ENCODE measurements at places on chromosomes 2 and 18.
A peak's percentile ranks its signal among the peaks of the same experiment; 100 is the strongest.

DNA sequence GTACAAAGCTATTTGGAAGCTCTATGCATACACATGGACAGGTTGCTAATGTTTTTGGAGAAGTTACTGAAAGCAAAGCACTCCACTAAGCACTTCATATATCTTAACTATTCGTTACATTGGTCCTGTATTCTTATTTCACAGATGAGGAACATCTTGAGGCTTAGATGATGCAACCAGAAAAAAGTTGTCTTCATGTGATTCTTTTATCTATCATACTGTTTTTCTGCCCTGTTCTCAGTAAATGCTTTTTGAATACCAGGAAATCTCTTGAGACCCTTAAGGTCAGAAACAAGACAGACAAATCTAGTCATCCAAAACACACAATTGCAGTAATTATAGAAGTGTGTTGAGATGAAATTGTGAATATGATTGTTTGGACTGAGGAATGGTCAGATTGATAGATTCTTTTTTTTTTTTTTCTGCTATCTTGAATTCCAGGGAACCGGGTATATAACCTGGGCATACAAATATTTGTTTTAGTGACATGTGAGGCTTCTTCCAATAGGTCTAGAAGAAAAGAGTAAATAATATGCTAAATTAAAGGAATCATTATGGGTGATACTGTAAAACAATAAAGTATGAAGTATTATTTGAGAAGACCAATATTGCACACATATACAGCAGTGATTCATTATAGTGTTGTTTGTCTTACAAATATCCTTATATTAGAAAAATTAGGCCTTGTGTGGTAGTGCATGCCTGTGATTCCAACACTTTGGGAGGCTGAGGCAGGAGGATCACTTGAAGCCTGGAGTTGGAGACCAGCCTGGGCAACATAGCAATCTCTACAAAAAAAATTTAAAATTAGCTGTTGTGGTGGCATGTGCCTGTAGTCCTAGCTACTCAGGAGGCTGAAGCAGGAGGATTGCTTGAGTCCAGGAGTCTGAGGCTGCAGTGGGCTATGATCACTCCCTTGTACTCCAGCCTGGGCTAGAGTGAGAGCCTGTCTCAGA lies 33.7 kb downstream of the EHBP1 start:
- DNase-seq: peak; percentile 50

DNA sequence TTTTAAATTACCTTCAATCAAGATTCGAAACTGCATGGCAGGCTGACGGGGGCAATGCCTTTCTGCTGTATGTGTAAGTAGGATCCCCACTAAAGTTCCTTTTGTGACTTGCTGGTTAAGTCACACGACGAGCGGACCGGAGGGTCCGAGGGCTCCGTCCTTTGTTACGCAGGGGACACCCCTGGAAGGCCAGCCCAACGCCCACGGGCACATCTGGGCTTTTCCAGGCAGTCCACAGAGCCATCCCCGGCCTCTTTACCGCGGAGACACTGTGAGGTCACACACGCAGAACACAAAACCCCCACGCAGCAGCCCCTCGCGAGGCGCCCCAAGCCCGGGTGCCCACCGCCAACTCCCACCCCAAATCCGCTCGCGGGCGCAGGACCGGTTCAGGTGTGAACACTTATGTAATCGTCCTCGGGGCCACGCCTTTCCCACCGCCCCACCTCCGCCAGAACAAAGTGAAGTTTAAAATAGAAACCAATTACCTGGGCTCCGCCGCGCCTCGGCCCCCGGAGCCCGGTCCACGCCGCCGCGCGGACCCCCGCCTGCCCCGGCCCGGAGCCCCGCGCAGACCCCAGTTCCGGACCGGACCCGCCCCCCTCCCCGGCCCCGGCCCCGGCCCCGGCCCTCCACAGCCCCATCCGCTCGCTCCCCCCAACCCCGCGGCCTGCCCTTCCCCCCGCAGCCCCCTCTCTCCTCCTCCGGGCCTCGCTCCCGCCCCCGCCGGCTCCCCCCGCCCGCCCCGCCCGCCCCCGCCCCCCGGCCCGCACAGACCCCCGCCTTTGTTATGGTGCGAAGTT lies 4.2 kb downstream of the ZNF516 start:
- DNase-seq: no peak

DNA sequence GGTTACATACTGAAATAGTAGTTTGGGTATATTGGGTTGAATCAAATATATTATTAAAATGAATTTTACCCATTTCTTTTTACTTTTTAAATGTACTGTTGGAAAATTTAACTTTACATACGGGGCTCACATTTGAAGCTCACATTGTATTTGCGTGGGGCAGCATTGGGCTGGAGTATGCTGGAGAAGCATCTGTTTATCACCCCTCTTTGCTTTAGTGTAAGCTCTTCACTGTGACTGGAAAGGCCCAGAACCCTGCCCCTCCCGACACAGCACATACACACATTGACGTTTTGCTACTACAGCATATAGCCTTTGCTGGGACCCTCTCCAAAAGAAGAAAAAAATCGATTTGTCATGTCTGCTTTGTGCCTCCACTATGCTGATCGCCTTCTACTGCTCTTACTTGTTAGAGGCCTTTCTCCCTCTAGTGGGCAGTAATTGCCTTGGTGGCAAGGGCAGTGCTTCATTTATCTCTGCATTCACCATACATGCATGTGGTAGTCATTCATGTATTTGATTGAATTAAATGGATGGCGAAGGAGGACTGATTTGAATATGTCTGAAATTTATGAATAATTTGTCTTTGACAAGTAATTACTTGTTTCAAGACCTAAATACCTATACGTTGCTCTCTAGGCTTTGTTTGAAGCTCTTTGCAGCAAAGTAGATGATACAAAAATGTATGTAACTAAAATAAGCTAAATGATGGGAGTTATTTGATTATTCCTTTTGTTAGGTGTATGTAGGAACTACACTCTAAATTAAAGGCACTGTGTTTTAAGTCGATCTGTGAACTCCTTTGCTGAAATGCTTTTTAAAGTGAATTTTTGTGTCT lies 37.4 kb downstream of the VAPA start:
- peak; percentile 65 for DNase-seq

DNA sequence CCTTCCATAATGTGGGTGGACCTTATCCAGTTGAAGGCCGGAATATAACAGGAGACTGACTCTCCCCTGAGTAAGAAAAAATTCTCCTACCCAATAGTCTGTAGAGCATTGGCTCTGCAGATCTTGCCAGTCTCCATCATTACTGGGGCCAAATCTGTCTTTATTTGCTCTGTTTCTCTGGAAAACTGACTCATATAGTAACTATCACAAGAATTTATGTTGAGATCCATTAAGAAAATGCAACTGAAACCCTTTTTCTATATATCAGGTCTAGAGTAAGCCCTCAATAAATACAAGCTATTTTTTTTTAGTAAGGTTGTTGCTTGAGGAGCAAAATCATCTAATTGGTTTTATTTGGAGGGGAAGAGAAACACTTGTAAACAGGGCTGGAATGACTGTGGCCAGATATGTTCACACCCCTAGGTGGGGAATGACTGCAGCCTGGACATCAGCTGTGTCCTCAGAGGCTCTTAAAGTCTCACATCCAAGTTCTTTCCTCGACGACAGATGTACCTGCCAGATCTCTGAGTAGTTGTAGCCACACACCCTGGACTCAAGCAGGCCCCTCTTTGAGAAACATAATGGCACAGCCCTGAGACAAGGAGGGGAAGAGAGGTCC lies 339.7 kb downstream of the TNS1 start:
- DNase-seq: peak; percentile 70

DNA sequence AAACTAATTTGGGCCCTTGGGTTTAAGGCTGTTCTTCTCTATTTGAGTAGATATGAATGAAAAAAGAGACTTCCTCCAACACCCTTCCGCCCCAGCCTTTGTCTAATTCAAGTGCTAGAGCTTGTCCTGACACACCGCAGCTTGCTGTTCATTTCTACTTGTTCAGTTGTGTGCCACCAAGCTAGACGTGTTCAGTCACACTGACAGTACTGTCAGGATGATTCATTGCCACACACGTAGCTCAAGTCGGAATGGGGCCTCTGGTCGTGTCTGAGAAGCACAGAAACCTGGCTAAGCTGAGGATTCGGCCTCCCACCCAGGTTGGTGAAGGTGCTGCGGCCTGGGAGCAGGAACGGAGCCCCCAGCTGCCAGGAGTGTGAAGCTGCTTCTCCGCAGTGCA lies 45.6 kb upstream of the INHBB start:
- no peak for DNase-seq

- no peak for DNase-seq
Measured at GRCh38 chr2:88247531-88247930, 77.4 kb downstream of the THNSL2 start.

DNA sequence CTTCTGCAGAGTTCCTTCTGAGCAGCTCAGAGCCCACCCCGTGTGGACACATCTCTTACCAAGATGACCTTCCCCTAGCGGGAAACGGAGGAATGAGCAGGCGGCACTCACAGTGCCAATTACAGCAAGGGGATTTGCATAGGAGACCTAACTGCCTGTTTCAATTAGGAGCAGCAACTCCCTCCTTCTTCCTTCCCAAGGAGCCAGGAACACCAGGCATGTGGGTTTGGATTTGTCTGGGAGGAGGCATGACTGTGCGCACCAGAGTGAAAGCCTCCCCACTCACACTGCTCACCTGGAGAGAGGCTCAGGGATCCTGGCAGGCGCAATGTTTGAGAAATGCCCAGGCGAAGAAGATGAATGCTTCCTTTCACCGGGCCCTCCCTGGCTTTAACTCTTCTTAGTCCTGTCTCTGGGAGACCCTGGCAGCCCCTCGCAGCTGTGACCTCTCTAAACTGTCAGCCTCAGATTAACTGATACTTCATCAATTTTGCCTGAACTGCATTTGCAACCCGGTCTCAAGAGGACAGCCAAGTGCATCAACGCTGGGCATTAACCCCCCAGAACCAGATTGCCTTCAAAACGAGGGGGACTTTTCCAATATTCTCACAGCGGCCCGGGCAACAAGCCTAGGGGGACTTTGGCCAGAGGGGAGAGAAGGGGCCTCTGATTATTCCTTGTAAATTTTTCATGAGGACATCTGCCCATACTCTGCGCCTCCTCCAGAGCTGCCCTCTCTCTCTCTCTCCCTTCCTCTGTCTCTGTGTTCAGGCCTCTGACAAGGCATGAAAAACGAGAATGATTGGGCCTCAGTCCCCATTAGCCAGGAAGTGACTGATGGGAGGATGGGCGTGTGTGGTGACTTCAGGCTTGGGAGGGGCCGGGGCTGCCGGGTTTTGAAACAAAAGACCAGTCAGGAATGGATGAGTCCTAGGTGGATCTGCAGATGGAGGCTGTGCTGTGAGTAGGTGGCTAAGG lies 93.8 kb downstream of the CMPK2 start:
- DNase-seq: peak; percentile 49

GRCh38 chr2:99729104-99730025 lies 239.5 kb upstream of the REV1 start:
- peak; percentile 60 for DNase-seq

- no peak for DNase-seq
Measured at GRCh38 chr2:138277062-138277461, 224.5 kb upstream of the SPOPL start.

GRCh38 chr2:33212151-33212550 lies 264.3 kb upstream of the RASGRP3 start:
- DNase-seq: peak; percentile 85

DNA sequence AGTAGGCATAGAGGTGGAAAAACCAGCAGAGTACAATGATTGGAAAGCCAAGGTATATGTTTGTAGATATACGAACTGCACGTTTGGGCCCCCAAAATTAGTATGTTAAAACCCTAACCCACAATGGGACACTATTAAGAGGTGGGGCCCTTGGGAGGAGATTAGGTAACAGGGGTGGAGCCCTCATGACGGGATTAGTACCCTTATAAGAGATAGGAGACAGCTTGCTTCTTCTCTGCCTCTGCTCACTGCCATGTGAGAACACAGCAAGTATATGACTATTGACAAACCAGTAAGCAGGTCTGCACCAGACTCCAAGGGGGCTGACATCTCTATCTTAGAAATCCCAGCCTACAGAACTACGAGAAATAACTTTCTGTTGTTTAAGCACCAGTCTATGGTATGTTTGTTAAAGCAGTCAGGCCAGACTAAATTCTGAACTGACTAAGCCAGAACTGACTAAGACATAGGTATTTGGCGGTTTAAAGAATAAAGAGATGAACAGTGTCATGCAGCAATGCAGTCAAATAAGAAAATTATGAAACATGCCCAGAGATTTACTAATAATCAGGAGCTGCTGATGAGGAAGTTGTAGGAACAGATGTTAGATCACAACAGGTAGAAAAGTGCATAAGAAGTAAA lies 182.9 kb downstream of the DYM start:
- peak; percentile 76 for DNase-seq

GRCh38 chr2:202583709-202584219 lies 51.0 kb upstream of the FAM117B start:
- no peak for DNase-seq

DNA sequence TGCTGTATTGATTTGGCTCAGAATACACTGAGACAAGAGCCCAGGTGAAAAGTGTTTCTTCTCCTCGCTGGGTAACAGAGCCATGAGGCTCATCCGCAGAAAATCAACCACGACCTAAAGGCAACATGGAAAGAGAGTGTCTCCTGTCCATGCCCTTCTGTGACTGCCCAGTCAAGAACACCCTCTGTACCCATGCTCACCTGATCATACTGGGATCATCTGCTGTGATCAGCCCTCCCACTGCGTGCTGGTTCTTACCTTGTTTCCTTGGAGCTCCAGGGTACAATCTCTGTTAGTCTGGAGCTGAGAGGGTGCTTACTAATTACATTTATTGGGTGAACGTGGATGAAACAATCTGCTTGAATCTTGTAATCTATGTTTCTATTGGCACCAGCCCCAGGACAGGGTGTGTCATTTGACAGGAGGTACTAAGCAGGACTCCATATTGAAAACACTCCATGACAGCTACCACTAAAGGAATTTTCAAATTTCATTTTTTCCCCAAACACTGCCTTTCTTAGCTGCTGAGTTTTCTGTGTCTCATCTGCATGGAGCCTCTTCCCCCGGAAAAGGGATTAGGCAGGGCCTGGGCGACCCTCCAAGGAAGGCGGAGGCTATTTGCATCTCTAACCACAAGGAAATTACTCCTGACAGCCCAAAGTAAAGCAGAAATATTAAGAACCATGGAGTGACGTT lies 39.7 kb upstream of the GRP start:
- DNase-seq: peak; percentile 92
